Kasumi-1 (cell line): ENCODE measurements at places on chromosomes 7 and 10.

- DNase-seq, result no peak
These were observed 5.4 kb downstream of the SAP25 start for GRCh38 chr7:100568176-100568895.

- DNase-seq, result no peak
These were observed 217.5 kb downstream of the ADAM12 start for GRCh38 chr10:126170776-126171175.

DNA sequence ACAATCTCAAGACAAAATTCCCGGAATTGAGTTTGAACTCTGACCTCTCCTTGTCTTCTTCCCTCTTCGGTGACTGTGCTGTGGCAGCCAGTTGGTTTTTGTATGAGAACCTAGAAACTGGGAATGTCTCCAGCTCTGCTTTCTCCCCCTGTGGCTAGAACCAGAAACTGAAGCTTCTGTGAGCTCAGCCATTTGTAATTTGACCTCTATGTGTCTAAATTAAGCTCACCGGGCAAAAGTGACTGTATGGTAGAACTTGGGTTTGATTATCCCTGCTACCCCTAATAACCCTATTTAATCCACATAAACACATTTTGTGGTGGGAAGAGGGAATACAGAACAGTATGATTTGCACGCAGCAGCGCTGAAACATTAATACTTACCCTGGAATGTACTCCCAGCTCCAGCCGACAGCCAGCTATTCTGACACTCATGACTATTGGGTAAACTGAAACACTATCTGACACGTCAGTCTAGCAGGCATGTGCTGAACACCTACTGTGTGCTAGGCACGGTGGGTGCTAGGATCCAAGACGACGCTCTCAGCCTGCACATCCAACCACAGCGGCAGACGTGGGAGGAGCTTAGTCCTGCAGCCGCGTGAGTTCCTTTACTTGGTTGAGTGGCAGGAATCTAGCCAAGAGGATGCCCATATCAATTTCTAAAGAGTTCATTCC is 324.8 kb downstream of the SFMBT2 start:
- DNase-seq, result peak; percentile 82

DNA sequence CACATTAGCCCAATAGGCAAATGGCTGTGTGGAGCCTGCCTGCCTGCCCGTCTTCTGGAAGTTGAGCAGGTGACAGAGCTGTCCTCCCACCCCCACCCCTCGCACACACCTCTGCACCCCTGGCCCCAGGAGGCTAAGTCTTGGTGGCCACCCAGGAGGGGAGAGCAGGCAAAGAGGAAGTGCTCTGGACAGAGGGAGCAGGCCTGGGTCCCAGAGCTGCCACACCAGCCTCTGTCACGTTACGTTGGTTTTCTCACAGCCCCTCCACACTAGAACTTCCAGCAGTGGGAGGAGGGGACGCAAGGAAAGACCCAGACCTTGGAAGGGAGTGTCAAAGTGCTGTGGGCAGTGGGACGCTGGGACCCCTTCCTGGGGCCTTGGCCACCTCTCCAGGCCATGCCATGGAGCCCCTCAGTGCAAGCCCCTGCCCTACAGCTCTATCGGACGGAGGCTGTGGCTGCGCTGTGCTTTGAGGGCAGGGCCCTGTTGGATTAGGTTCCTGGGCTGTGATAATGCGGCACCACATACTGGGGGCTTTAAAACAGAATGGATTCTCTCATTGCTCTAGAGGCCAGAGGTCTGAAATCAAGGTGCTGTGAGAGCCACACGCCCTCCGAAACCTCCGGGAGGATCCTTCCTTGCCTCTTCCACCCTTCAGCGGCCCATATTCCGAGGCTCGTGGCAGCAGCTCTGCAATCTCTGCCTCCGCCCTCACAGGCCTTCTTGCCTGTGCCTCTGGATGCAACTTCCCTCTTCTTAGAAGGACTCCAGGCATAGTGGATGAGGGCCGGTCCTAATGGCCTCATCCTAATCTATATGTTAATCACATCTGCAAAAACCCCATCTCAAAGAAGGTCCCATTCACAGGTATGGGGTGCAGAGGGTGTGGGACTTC is 9.9 kb downstream of the PRKAG2 start:
- no peak for DNase-seq

DNA sequence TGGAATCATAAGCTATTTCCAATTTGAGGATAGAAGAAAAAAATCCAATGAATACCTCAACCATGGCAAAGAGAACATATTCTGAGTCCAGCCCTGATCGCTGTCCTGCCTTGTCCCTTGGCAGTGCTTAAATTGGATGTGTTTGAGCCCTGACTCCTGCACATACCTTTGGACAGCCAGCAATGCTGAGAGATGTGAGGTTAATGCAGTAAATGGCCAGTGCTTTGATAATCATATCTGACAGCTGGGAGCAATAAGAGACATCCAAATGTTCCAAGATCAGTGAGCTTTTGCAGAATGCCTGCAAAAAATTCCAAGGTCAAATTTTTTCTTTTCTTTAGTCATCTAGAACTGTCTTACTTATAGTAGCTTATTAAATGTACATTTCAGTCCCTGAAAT is 80.1 kb upstream of the LRRC17 start:
- no peak for DNase-seq

DNA sequence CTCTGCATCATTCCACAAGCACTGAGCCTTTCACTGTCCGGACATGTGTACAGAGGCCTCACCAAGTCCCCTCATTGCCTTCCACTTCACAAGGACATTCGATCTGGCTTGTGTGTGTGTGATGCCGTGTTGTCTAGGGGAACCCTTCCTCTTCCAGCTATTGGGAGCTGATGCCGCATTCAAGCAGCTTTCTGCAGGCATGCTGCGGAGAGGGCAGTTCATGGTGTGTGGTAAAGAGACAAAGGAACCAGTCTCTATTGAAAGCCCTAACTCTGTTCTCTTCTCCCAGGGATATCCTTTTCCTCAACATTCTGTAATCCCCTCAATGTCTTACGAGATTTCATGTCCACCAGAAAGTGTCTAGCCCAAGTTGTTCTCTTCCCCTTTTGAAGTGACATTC is 141.6 kb downstream of the ALOX5 start:
- DNase-seq, result no peak

DNA sequence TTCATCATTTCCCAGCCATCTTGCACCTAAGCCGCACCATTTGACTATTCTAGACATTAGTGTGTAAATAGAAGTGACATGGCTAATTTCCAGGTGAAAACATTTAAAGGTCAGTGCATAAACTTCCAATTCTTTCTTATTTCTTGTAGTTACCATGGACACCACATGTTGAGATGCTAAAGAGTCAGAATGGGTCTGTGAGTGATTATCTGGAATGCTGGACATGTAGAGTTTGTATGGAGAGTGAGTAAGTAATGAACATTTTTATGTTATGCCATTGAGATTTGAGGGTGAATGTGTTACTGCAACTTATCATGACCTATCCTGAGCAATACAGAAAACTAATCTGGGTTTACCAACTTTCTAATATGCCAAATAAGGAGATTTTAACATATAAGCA is 60.4 kb downstream of the MEOX2 start:
- no peak for DNase-seq
